WTC11 (cell line): ENCODE measurements at places on chromosomes 3 and 15.

DNA sequence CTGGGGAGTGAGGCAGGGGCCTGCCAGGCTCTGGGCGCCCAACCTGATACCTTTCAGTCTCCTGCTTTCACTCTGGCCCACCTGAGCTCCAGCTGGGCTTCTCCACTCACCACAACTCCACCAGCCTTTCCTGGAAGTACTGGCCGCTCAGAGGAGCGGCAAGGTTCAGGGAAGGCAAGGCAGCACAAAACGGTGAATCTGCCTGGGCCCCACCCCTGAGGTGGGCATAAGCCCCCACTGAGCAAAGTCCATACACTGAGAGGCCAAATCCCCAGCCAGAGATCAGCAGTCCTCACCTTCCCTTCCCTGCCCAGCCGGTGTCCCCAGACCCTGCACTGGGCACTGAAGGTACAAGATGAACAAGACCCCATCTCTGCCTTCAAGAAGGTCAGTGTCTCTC lies 70.7 kb downstream of the TLE3 start:
- DNase-seq: no peak

- DNase-seq: no peak
These were observed 10.0 kb downstream of the WWTR1 start for GRCh38 chr3:149647812-149648211.

- DNase-seq: no peak
These were observed 89.9 kb upstream of the PRR23E start for GRCh38 chr3:127103080-127103479.

- DNase-seq: no peak
These were observed 350.5 kb downstream of the LRTM1 start for GRCh38 chr3:54577313-54577712.

DNA sequence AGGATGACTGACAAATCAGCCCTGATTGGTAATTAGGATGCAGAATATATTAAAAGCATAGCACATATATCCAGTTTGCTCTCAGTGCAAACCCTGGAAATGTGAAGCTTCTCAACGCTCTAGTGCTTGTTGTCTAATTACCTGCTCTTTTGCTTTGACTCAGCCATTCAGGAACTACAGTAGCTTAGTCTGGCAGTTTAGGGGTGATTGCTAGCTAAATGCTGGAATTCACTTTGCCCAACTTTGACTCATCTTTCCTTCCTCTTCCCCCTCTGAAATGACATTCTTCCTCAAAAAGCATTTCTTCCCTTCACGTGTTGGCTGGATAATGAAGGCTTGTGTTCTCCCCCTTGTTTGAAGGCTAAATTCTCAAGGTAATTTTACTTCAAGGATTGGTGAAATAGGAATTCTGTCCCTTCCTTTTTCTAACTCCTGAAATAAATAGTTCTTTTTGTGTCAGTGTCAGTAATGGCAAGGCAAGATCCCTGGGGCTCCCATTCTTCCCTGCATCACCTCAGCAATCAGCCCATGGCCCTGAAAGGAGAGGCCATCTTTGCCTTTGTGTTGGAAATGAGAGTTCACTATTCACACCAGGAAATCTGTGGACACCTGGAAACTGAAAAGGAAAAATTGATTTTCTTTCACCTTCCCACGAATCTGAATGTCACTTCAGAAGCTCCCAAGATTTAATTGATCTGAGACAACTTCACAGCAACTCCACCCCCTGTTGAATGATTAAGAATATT lies 103.6 kb downstream of the ECT2 start:
- peak; percentile 42 for DNase-seq

GRCh38 chr15:87387766-87388165 lies 868.8 kb downstream of the NTRK3 start:
- DNase-seq: no peak

- no peak for DNase-seq
These were observed 55.8 kb downstream of the DAPK2 start for GRCh38 chr15:63990454-63990853.

- no peak for DNase-seq
These were observed 1222.9 kb downstream of the ZPLD1 start for GRCh38 chr3:103657756-103658155.

DNA sequence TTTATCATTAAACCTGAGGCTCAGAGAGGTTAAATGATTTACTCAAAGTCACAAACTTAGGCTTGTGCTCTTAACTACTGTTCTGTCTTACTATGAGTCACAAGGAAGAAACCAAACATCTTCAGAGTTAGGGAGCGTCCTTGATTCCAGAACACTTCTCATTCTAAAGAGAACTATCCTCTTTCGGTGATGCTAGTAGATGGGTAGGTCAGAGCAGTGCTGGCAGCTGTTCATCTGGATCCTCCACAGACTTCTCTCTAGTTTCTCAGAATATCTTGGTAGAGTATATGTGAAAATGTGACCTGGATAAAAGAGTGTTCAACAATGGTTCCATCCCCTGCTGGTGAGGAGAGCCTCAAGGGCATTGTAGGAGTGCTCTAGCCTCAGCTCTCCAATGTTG lies 3.3 kb downstream of the ARL6IP5 start:
- no peak for DNase-seq

DNA sequence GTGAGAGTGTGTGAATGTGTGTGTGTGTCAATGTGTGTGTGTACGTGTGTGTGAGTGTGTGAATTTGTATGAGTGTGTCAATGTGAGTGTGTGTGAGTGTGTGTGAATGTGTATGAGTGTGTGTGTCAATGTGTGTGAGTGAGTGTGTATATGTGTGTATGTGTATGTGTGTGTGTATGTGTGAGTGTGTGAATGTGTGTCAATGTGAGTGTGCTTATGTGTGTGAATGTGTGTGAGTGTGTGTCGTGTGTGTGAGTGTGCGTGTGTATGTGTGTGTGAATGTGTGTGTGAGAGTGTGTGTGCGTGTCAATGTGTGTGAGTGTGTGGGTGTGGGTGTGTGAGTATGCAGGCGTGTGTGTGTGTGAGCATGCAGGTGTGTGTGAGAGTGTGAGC lies 93.5 kb upstream of the ALDH1A3 start:
- no peak for DNase-seq

DNA sequence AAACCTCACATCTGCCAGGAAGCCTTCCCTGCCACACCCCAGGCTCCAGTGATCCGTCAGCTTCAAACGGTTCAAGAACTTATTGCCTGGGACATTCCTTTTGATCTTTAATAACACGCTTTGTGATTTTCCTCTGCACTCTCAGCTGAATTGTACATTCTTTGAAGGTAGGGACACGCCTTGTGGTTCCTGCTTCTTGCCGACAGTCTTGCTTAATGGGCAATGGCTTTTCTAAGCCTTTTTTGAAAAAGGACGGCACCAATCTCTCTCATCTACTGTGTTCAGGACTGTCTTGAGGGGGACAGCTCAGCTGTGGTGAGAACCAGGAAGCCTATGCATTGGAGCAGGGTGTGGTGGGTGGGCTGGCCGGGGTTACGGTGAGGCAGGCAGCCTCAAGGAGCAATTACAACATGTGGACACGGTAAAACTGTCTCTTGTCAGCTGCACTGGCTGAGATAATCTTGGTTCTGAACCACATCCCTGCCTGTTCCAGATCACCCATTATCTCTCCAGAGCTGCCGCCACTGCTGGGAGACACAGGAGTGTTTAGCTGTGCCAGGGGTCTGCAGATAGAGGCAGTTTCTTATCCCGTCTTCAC lies 46.0 kb upstream of the GLCE start:
- DNase-seq: no peak

- DNase-seq: no peak
These were observed 19.5 kb upstream of the TIMP4 start for GRCh38 chr3:12178091-12178820.

GRCh38 chr3:138863776-138864113 lies 29.0 kb upstream of the PIK3CB start:
- no peak for DNase-seq

DNA sequence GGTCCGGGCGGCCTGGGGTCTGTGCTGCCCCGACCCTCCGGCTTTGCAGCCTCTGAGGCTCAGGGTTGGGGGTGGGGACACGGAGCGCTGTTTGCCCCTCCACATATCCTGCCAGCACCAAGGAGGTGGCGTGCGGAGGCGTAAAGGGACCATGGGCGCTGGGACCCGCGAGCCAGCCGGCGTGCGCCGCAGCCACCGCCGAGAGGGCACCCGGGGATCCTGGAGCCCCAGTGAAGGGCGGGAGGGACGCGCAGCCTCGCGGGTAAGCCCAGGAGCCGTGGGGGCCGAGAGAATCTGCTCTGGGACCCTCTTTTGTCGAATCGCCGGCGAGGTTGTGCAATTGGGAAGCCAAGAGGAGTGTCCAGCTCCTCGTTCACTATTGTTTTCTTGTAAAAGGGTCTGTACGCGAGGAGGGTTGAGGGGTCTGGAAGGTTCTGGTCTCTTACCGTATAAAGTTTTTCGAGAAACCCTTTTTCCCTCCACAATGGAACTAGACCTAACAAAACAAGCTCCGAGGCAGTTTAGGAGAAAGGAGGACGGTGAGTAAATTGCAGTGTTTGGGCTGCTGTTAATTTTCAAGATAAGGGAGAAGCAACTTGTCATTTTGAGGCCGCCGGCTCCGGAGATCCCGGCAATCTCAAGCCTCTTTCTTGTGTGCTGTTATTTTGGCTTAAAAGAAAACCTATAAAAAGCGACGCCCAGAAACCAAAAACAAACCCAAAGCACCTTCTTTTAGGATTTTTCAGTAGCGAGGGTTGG lies 29.9 kb upstream of the ST3GAL6 start:
- DNase-seq: peak; percentile 61

GRCh38 chr3:188154809-188155574 lies 1.0 kb downstream of the LPP start:
- no peak for DNase-seq

DNA sequence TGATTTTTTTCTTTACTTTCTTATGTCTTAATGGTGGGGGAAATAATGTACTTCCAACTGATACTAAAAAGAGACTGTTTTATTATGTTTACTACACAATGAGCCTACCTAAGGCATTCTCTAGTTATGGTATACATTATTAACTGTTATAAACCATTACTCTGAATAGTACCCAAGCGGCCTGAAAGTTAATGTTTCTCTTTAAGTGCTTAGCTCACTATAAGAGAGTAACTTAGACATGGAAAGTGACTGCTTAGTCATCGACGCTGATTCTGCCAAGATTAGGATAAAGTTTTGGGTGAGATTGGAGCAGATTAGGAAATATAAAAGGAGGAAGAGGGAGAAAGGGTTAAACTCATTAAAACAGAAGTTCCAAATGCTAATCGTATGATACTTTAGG lies 365.0 kb downstream of the NLGN1 start:
- DNase-seq: no peak

DNA sequence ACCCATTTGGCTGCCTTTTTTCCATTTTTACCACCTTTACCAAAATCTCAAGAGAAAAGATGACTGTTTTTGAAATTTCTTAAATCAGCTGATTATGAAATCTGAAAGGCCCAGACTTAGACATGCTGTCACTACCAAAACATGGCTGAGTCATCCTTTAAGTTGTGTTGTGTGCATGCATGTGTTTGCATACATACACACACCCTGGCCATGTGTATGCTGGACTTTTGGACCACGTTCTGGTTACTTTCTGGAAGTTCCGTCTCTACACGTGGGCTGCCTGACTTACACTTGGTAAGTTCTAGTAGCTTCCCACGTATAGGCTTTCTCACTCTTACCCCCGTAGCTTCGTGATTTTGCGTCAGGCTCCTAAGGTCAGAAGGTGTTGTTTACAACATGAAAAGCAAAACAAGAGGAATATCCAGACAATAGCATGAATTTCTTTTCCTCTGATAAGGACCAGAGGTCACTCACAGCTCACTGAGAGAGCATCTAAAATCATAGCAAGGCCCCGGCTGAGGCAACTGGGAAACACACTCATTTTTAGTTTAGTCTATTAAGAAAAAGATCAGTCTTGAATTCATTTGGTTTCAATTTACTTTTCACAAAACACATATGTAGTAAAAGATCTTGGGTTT lies 62.4 kb downstream of the COL8A1 start:
- no peak for DNase-seq

- DNase-seq: no peak
These were observed 537.6 kb upstream of the NAALADL2 start for GRCh38 chr3:174321548-174321947.

DNA sequence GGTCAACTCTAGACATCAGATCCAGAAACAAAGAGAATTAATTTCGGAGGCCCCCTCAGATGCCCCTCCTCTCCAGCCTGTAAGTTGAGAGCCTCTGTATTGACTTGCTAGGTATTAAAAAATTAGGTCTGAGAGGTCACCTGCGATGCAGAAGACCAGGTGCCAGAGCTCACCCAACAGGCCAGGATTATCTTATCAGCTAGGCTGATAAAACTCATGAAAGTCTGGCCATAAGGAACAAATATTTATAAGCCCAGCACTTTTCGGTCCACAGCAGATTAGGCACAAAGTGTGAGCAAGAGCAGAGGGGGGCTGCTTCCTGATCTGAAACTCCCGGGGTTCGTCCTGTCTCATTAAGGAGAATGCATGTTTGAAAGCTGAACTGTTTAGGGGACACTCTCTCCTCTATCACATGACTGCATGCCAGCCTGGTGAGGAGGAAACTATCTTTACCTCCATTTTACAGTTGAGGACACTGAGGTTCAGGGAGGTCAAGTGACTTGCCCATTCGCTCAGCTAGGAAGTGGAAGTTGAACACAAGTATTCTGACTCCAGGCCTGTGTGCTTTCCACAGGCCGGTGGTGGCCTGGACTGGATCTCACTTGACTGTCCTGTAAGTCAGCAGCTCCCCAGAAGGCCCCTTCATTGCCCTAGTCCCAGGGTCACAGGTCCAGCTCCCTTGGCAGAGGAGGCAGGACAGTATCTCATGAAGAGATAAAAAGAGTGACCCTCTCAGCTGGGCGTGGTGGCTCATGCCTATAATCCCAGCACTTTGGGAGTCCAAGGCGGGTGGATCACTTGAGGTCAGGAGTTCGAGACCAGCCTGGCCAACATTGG lies 39.6 kb upstream of the MAGEF1 start:
- DNase-seq: no peak

GRCh38 chr3:144415492-144415891 lies 443.9 kb downstream of the DIPK2A start:
- DNase-seq: no peak

- DNase-seq: no peak
These were observed 170.6 kb downstream of the MYRIP start for GRCh38 chr3:39980058-39980457.

DNA sequence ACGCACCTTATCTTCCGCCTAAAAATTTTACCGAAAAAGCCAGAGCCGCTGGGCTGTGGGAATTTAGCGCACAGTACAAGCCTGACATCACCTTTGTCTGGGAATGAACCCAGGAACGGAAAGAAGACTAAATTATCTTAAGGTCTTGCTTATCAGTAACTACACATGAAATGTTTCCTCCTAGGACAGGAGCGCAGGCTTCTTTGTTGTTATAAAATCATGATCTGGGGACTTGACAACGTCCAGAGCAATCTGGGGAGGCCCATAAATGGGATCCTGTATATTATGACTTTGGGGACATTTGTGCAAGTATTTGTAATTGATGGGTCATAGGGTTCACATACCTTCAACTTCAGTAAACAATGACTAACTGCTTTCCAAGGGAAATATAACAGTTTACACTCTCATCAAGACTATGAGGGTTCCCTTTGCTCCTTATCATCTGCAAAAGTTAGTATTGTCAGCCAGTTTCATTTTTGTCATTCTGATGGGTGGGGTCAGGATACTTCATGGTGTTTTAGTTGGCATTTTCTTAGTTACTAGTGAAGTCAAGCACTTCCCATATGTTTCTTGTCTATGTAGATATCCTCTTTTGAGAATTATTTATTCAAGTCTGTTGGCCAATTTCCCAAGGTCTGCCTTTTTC lies 213.9 kb upstream of the PFN2 start:
- no peak for DNase-seq
